ENCODE measurements at places on chromosomes 4 and X.

- DNase-seq = no peak
These were observed 67.7 kb upstream of the SPANXN2 start for GRCh38 chrX:143788265-143788664.

DNA sequence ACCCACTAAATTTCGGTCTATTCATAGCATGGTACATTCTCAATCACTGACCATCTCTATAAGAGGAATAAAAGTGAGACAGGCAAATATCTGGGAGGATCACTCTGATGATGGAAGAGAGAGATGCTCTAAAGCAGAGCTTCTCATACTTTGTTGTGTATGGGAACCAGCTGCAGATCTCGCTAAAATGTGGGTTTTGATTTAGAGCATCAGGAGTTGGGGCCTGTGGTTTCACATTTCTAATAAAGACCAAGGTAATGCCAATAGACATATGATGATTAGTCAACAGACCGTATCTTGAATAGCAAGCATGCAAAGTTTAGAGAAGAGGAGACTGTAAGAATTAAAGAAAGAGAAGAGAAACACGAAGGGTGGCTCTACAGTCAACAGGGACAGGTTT is 107.4 kb upstream of the FTHL17 start:
- DNase-seq = no peak

DNA sequence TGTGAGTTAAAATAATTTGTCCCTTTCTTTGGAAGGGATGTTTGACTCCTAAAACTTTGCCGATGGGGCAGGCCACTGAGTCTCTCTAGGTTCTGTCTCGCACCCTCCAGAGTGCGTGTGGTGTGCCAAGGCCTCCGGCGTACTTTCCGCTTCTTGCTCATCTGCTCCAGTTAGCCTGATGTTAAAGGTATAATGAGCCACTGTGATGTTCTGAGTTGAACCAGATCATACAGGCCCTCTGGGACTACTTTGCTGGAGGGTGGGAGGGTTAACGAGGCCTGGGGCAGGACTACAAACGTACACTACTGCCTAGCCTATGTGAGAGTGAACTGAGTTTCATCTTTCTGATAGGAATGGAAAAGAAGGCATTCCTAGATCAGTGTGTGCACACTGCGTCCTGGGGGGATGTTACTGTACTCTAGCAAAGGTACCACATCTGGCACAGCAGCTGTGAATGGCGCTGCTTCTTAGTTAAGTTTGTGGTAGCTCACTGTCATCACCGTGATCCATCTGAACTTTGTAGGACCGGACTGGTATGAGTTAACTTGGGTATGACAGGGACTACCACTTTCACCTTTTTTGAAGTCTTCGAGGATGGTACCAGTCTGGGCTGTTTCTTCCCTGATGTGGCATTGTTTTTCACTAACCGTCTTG is 60.2 kb downstream of the RGS12 start:
- DNase-seq = no peak

- DNase-seq = no peak
These were observed 50.1 kb downstream of the YTHDC1 start for GRCh38 chr4:68299492-68300457.

DNA sequence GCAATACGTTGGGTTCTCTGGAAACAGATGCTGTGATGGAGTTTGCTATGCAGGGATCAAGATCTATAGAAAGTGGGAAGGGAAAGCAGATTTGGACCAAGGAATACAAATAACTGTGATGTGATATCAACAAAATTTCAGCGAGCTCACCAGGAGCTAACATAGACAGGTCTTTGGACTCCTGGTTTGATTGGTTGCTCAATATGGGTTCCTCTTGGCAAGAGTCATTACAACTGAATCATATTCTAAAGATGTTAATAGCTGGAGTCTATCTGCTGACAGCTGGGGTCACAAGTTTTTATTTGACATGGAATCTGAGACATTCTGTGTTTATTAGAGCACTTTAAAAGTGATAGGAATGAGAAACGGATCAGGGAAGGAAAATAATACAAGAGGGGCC is 637.6 kb upstream of the GNPDA2 start:
- no peak for DNase-seq

GRCh38 chr4:24495388-24495787 is 89.0 kb downstream of the DHX15 start:
- no peak for DNase-seq

- no peak for DNase-seq
These were observed 257.1 kb downstream of the CAMK2D start for GRCh38 chr4:113504422-113504821.

GRCh38 chrX:109398833-109399232 is 83.1 kb downstream of the GUCY2F start:
- DNase-seq = no peak

DNA sequence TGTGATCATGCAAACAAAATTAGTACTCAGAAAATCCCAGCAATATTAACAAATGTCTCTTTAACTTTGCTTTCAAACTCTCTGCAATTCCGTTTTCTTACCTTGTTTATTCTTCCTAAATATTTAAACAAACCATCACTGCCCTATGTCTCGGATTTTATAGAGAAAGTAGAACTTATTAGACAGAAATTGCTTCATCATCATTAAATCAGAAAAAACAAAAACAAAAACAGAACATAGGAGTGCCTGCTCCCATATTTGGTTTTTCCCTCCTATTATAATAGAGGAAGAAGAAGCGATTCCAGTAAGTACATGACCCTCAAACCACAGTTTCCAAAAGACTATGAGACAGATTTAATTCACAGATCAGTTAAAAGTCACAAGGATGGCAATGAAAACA is 1228.0 kb downstream of the RPA4 start:
- no peak for DNase-seq
